ENCODE measurements at places on chromosomes 1 and 21.

DNA sequence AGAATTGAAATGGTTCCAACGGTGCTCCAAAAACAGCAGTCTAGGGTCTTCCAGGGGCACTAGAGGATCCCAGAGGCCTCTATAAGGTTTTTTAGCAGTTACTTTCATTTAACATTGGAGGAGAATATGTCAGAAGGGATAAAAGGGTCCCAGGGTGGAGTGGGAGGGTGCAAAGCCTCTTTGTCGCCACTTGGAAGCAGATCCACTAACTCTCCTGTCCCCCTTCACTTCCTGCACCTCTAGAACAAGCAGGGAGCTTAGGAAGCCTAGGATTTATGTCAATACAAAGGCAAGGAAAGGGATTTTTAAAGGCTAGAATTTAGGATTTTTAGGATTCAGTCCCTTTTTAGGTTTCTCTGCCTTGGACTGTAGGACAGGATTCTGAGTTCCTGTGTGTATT is 8.3 kb downstream of the PCP4L1 start:
- no peak for DNase-seq

- no peak for DNase-seq
Measured at GRCh38 chr21:16570171-16570570, 840.4 kb downstream of the USP25 start.

DNA sequence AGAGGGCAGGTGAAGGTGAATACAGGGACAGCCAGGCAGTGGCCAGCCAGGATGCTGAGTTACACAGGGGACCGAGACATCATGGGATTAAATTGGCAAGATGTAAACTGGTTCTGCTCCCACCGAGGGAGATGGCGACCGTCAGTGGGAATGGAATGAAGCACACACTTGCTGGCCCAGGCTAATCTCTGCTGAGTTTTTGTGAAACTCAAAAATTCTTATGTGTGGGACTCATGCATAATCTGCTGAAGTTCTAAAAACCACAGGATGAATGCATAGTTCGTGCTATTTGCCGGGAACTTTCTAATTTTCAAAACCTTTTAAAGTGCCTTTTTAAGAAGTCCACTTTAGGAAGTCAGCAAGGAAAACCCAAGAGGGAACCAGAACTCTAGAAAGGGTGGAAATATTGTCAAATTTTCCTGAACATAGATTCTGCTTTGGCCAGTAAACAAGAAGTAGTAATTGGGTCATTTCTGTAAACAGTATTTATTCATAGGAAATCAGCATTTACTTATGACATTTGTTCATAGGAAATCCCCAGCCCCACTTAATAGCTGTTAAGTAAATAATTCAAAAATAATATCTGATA is 85.4 kb upstream of the ROR1 start:
- DNase-seq = peak; percentile 72

- peak; percentile 23 for DNase-seq
Measured at GRCh38 chr1:1397839-1398523, 1.2 kb downstream of the CCNL2 start.

- no peak for DNase-seq
Measured at GRCh38 chr1:75671708-75672107, 52.8 kb upstream of the ACADM start.

DNA sequence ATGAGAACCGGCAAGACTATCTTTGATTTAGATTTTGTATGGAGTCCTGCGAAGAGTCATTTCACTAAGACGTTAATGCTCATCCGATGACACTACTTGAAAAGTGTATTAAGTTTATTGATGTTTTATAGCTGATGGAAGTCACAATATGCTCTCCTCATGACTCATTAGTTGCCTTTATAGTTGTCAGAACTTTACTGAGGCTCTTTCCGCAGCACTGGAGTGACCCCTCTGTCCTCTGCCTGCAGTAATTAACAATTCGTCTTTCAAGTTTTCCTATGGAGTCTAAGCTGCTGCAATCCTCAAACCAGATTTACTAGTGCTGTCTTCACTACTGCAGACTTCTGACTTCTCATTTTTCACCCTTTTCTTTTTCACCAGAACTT is 853 bp downstream of the USP16 start:
- DNase-seq = peak; percentile 17

DNA sequence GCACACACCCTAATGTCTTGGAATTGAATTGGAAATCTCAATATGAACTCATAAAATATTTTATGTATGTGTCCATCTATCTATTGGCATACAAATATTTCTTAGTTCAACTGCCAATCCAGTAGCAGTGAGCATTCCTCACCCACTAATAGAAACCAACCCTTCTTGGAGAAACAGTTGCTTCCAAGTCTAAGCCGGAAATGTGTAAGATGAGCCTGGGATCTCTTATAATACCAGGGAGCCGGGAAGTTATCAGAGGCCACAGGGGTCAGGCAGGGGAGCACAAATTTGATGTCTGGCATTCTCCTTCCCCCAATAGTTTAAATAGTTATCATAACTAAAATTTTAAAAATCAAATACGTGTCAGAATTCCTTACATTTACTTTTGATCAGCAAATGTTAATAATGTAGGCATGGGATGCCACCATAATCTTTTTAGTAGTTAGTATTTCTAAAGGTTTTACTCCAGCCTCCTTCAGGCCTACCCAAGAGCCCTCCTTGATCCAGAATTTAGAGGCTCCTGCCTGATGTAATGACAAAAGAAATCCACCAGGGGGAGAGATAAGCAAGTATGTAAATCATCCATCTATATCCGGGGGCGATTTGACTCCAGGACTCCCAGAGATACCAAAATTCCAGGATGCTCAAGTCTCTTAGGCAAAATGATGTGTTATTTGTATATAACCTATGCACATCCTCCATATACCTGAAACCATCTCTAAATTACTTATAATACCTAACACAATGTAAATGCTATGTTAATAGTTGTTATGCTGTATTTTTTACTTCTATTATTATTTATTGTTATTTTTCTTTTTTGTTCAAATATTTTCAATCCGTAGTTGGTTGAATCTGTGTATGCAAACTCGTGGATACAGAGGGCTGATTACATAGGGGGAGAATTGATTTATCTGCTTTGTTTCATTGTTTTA is 218.7 kb upstream of the COA6 start:
- DNase-seq = peak; percentile 71

DNA sequence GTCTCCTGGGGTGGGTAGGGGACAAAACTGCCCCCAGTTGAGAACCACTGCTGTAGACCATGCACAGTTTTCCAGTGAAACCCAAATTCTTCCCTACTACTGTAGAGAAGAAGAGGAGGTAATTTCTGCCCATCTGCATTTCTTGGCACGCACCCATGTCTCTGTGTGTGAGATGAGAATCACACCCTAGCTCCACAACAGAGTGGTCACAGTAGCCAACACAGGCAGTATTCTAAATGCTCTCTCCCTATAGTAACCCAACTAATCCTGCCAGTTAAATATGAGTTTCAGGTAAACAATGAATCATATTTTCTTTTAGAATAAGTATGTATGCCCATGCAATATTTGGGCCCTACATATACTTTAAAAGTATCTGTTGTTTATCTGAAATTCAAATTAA is 1.2 kb upstream of the CAPN2 start:
- peak; percentile 67 for DNase-seq

All from fibroblast of skin of right biceps (primary cell).